HS-5 (cell line): ENCODE measurements at places on chromosomes 2 and 18.

- no peak for DNase-seq
Measured at GRCh38 chr18:59669872-59670657, 27.2 kb downstream of the CCBE1 start.

GRCh38 chr2:58101500-58101899 is 54.9 kb downstream of the VRK2 start:
- DNase-seq, result no peak

- no peak for DNase-seq
Measured at GRCh38 chr18:56711708-56712445, 60.7 kb downstream of the WDR7 start.

- DNase-seq, result no peak
Measured at GRCh38 chr18:36015629-36016028, 43.1 kb downstream of the RMP24 start.

GRCh38 chr18:37322492-37323035 is 243.0 kb downstream of the CELF4 start:
- no peak for DNase-seq

DNA sequence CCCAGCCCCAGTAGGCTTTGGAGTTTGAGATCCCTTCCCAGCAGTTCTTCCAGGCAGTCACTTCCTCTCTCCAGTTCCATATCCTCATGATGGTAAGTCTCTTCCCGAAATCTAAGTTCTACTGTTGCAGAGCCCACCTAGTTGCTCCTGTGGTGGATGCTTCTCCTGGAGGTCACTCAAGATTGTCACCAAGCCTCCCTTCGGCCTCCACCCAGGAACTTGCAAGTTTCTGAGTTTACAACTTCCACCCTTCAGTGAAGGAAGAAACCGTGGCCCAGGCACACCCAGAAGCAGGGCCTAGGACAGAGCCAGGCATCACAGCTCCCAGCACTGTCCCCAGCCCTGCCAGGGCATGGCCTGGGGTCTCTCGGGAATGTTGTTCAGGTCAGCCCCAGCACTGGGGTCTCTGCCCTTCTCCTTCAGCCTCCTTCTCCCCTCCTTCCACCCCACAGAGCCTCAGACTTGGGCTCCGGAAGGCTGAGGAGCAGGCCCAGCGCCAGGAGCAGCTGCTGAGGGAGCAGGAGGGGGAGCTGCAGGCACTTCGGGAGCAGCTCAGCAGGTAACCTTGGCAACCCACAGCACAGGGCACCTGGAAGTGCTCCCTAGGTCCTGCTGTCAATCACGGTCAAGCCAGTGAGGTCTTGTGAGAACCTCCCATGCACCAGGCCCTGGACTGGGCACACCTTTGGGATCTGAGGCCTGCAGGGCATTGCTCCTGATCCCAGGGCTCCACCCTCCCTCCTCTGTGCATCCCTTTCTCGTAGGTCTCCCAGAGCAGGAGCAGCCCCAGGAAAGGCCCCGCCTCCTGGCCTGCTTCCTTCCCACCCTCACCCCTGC is 7.1 kb downstream of the RUFY4 start:
- DNase-seq, result no peak
